Cardiac ventricle fibroblast (primary cell): ENCODE measurements at places on chromosomes 1 and 21. TPM values are rescaled to one million over a fixed set of nuclear protein-coding genes. Genes with fewer than 3 reads are reported as not detected.

The HES4 gene
- 4.9 and 6.0 TPM in 2 replicates for total RNA-seq

The CFHR1 gene
- 0.25 and 0.49 TPM in 2 replicates for total RNA-seq

The MEX3A gene
- total RNA-seq = 0.62 and 3.9 TPM in 2 replicates

The TSPEAR gene
- not detected in 2 replicates for total RNA-seq

The KRTAP10-5 gene
- not detected in 2 replicates for total RNA-seq

The CFAP45 gene
- not detected in 2 replicates for total RNA-seq

The GNL2 gene
- total RNA-seq = 25.5 and 27.1 TPM in 2 replicates

The FTCD gene
- not detected in 2 replicates for total RNA-seq

The SMIM11 gene
- 1.3 and 19.6 TPM in 2 replicates for total RNA-seq

The LCE1E gene
- total RNA-seq = not detected in 2 replicates

The GREM2 gene
- not detected in 2 replicates for total RNA-seq

The TNFRSF18 gene
- 4.1 TPM in 1 of 2 replicates, not detected in the other for total RNA-seq

The OR2G6 gene
- not detected in 2 replicates for total RNA-seq

The RNF207 gene
- total RNA-seq = 1.4 and 1.8 TPM in 2 replicates
